ENCODE measurements at places on chromosomes 12 and 14. TPM values are rescaled to one million over a fixed set of nuclear protein-coding genes. Genes with fewer than 3 reads are reported as not detected.
A peak's percentile ranks its signal among the peaks of the same experiment; 100 is the strongest.

LGMN gene
- polyA plus RNA-seq: 128 TPM

HHIPL1 gene
- polyA plus RNA-seq: 1.8 TPM

DNA sequence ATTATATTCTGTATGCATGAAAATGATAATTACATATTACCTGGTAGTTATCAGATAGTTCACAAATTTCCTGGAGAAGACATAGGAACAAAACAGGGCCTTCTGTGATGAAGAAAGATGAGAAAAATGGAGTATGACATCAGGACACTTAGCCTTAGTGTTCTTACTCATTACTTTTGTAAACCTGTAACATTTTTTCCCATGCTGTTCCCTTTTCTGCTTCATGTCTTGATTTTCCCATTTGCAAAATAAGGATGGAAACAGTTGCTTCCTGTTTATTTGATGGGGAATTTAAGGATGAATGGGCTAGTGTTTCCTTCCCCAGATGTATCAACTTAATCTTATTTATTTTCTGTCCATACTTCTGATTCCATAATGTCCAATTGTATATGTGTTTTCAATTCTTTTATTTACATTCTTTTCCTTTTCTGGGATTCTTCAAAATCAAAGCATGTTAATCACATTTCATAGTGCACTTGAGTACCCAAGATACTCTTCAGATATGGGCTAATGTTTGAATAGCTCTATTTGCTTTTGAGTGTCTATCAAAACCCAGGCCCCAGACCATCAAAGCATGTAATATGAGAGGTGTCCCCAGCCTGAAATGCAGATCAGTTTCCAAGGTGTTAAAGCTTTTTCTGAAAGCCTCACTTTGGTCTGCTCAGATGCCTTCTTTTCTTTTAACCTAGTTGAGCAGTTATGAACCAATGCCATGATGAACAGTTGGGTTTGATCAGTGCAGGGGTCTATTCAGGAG lies 260.5 kb downstream of the RAD51B start:
- DNase-seq: no peak

DNA sequence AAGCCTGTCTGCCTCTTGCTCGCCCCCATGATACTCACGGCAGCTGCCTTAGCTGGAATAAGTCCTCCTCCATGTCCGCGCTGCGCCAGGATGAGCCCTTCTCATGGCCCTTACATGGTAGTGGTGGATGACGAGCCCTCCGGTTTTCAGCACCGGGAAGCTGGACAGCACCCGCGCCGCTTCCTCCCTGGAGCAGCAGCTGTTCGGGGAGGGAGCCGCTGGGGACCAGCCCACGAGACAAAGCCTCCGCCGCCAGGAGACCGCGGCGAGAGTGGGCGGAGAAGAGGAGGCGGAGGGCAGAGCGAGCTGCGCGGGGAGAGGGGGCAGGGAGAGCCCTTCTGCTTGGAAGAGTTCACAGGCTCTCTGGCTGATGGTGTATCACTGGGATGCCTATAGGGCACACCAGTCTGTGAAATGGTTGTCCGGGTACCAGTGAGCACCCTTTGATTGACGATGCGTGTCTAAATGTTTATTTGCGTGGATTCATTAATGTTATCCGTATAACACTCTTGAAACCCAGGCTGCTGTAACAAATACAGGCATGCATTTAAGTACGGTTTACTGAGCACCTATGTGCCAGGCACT lies at the start of gene SVOP:
Gene SVOP, minus strand, starts transcription at position 273 of the 585 bp plus-strand sequence. Its CDS starts 200 bp downstream, at position 73.
- peak; percentile 86 for DNase-seq

DNA sequence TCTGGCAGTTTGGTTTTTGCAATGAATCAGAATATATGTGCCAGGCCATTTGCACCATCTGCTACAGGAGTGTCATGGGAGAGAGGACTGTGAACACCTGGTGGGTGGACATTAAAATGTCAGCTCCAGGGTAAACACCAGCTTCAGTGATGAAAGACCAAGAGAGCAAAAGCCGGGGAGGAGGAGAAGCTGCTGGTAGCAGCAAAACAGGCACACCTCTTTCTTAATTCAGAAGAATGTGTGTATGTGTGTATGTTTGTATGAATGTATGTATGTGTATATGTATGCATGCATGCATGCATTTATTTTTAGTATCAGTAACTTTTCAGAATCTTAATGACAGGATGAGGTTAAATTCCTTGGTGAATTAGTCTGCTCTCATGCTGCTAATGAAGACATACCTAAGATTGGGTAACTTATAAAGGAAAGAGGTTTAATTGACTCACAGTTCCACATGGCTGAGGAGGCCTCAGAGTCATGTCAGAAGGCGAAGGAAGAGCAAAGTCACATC lies 357.4 kb upstream of the PRICKLE1 start:
- no peak for DNase-seq

GRCh38 chr12:62116986-62117385 lies 143.2 kb upstream of the USP15 start:
- DNase-seq: no peak

GRCh38 chr12:15532364-15532977 lies 210.2 kb downstream of the PTPRO start:
- no peak for DNase-seq

AICDA gene
- 0.55 TPM for polyA plus RNA-seq

DNA sequence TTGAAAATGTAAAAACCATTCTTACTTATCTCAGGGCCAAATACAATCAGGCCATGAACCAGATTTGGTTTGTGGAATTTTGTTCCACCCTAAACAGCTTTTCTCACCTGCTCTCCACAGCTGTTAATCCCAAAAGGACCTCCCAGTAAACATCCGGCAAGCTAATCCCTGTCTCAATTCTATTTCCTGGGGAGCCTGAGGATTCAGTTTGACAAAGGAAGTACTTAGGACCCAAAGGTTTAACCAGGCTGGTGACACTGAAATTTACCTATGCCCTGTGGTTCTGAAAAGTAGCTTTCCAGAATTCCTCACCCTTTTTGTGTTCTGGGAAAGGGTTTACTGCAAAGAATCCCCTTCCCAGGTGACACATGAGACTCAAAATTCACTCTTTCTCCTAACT lies 15.0 kb downstream of the CAPZA3 start:
- no peak for DNase-seq

- DNase-seq: no peak
These were observed 30.6 kb downstream of the TMEM132D start for GRCh38 chr12:129873111-129873832.

- no peak for DNase-seq
These were observed 42.5 kb downstream of the PRKAB1 start for GRCh38 chr12:119710374-119710964.

DNA sequence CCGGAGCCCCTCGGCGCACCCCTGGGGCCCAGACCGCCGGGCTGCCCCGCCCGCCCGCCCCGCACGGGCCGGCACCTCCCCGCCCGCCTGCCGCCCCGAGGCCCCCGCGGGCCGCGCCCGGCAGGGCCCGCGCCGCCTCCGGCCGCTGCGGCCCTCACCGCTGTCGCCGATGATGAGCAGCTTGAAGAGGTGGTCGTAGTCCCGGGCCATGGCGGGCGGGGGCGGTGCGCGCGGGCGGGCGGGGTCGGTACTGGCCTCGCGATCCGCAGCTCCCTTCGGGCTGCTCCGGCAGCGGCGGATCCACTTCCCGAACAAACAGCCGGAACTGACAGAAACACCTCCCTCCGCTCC lies at the start of gene RAB35:
Gene RAB35, minus strand, starts transcription at position 313 of the 351 bp plus-strand sequence. Its CDS starts 103 bp downstream, at position 210.
- no peak for DNase-seq

ANKS1B gene
- polyA plus RNA-seq: 3.9 TPM

GRCh38 chr14:101150039-101150610 lies 246.6 kb upstream of the RTL1 start:
- DNase-seq: no peak

- DNase-seq: peak; percentile 61
These were observed 1.9 kb upstream of the PIWIL1 start for GRCh38 chr12:130335517-130336392.

GRCh38 chr14:76015668-76016067 lies 30.1 kb downstream of the IFT43 start:
- DNase-seq: no peak

GRCh38 chr14:88301381-88301780 lies 21.7 kb downstream of the KCNK10 start:
- no peak for DNase-seq

MFAP5 gene
- 3.3 TPM for polyA plus RNA-seq

DNA sequence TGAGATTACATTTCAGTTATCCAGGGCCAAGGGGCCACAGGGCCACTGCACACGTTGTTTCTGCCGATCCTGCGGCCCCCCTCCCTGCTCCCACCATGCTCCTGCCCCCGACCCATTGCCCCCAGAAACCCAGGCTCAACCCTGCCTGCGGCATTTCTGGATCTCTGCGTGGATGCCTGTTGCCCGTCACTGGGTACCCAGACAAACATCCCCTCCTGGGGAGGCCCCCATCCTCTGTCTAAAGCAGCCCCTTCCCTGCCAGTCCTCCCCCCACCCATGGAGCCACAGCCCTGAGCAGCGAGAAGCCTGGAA lies 326.4 kb upstream of the SFSWAP start:
- DNase-seq: no peak

PELI2 gene
- 32.0 TPM for polyA plus RNA-seq

SYNDIG1L gene
- polyA plus RNA-seq: 0.32 TPM

POTEG gene
- not detected for polyA plus RNA-seq

Measured in right renal pelvis (tissue), 4 donors.